ENCODE measurements at places on chromosomes 5 and 9.

GRCh38 chr5:9739135-9739534, 109.0 kb upstream of the TAS2R1 start:
- no peak for DNase-seq

GRCh38 chr5:9691261-9691660, 61.1 kb upstream of the TAS2R1 start:
- DNase-seq, result no peak

DNA sequence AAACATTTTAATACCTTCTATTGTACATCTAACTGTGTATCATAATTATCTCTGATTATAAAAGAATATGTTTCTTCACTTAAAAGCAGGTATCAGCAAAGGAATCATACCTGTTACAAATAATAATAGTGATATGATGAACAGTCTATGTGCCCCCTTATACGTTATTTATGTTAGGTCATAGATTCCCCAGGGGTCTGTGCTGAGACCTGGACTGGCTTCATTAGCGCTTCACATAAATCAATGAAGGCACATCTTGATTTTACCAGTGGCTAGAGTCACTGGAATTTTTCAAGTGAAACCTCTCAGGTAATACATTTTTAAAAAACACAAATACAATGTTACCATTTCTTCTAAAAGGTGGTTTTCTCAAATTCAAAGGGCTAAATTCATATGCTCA, 275.2 kb downstream of the BNC2 start:
- DNase-seq, result no peak

DNA sequence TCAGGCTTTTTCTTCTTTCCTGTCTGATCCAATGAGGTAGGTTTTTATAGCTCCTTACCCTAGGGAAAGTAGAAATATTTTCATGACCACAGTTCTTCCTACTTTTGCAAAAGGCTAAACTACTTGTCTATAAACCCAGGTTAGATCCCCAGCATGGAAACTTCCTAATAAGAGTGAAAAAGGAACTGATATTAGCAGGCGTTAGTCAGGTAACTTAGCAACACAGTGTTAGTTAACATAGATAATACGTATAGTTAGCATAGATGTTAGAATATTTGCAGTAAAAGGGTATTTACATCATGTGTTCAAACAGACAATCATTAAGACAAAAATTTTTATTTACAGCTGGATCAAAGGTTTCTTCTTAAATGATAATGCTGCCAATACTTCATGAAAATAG, 162.9 kb upstream of the DAB2 start:
- DNase-seq, result no peak

DNA sequence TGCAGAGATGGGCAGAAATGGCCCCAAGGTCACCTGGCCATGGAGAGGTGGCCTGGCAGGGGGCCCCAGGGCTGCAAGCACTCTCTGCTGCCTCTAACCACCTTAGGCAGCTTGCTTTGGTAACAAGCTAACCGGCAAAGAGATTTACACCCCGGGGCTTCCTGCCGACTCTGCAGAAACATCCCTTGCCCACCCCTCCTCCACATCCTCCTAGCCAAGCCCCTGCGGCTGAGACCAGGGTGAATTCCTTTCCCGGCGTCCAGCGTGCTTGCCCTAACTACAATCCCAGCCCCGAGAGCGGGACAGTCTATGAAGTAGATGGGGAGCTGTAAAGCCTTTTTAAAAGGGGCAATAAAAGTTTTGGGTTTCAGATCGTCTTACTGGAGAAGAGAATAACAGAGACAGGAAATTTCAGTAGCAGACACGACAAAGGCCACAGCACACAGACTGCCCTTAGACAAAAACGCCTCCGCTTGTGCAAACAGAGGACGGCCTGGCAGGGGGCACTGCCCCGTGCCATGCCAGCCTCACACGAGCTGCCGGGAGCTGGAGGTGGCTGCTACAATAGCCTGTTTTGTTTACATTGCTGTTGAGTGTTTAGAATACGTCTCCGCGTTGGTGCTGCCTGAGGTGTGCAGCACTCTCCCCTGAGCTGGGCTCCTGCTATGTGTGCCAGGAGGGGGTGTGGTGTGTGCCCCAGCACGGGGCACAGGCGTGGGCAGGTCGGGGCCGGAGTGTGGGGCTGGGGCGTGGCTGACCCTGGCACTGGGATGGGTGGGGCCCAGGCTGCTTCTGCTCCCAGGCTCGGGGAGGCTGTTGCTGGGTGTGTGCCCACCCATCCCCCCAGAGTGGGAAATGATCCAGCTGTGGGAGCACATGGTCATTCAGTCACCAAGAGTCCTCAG, 15.3 kb downstream of the MYMK start:
- DNase-seq, result peak; percentile 52

GRCh38 chr5:117431091-117431490, 856.5 kb upstream of the SEMA6A start:
- no peak for DNase-seq

- no peak for DNase-seq
Observed at GRCh38 chr5:155193029-155193428, 179.5 kb downstream of the KIF4B start.

DNA sequence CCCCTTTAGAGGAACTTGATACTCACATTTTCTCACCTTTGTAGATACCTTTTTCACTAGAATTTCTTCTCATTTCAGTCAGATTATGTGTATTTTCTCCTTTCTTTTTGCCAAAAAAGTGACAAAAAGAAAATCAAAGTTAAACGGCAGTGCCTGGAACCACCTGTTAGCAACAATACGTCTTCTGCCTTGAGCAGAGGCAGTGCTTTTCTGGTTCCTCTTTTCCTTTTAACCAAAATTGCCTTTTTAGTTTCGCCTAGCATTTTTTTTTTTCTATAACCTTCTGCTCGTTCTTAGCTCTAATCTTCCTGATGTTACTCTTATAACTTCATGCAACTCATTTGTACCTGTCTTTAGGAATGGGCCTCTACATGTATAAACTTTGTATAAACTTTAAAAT, 26.1 kb downstream of the SMIM32 start:
- no peak for DNase-seq

- no peak for DNase-seq
Observed at GRCh38 chr9:91465420-91465819, 41.8 kb upstream of the NFIL3 start.

GRCh38 chr9:84697509-84698114, 28.1 kb downstream of the NTRK2 start:
- DNase-seq, result peak; percentile 1

DNA sequence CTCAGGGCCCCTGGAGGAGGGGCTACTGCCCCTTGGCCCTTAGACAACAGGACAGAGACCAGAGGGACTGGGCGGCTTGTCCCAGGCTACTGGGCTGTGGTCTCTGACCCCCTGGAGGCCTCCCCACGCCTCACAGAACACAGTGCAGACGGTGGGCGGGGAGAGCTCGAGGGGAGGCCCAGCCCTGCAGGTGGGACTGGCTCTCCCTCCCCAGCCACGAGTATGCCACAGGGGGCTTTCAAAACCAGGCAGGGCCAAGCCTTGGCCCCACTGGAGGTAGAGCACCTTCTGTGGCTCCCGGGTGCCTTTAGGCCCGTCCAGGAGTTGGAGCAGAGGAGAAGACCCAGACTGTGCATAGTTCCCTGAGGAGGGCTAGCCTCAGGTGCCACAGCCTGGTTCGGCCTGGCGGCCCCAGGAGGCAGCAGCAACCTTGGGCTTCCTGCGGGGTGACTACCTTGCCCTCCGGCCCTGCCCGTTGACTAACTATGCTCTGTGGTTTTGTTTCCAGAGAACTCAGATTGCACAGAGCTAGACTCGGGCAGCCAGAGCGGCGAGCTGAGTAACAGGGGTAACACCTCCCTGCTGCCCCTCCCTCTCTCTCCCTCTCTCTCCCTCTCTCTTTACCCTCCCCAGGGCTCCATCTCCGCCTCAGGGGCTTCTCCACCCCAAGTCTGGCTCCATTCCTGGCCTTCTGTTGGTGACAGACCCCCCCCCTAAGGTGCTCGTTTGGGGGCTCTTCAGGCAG, 15.5 kb downstream of the CARD19 start:
- no peak for DNase-seq

DNA sequence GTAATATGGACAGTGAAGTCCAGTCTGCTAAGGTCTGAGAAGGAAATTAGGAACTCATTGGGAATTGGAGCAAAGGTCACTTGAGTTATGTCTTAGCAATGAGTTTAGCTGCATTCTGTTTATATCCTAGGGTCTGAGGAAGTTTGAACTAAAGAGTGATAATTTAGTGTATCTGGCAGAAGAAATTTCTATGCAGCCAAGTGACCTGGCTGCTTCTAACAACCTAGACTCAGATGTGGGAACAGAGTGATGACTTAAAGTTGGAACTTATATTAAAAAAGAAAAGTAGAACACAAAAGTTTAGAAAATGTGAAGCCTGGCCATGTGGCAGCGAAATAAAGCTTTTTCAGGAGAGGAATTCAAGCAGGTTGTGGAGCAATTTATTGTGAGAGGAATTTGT, 106.2 kb downstream of the PRDM9 start:
- no peak for DNase-seq

- no peak for DNase-seq
Observed at GRCh38 chr5:178201927-178202235, 2.5 kb upstream of the HNRNPAB start.

DNA sequence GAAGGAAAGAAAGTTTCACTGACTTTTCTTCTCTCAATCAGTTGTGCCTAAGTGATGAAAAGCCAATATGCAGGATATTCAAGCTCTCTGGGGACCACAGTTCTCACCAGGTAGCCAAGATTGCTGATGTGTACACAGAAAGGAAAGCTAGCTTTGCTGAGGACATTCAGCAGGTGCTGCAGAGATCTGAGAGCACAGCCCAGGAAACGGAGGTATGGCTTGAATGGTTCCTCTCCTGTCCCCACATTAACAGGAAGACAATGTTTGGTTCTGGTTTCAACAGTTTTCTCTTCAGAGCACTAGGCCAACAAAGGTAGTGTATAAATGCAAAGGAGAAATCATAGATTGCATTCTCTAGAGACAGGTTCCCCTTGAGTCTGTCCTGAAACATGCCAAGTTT, 69.6 kb downstream of the PTPDC1 start:
- no peak for DNase-seq

- DNase-seq, result no peak
Observed at GRCh38 chr9:124038239-124038638, 26.7 kb downstream of the LHX2 start.

DNA sequence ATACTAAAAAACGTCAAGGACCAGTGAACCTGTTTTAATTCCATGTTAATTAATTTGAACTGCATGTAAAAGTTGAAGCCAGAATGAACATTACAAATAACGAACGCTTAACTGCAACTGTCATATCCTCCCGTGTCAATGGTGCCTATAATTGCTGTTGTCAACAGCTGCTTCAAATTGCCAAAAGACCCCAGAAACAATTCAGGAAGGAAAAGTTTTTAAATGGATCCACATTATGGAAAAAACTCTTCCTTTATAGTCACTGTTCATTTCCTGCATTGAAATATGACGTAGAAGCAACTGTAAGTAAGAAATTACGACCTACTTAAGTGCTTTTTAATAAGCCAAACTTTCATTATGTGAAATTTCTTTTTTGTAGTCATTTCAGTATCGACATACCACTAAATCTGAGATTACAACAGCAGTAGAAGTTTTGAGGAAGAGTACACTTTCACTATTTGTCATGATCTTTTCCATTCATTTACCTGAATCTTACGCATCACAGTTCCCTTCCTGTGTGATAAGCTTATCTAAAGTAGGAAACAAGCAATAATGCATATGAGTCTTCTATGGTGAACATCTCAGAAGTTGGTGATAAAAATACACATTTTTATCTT, 37.8 kb downstream of the MEF2C start:
- no peak for DNase-seq

GRCh38 chr5:167726642-167727041, 564.8 kb upstream of the WWC1 start:
- no peak for DNase-seq

- no peak for DNase-seq
Observed at GRCh38 chr5:144918371-144918770, 747.7 kb downstream of the KCTD16 start.

DNA sequence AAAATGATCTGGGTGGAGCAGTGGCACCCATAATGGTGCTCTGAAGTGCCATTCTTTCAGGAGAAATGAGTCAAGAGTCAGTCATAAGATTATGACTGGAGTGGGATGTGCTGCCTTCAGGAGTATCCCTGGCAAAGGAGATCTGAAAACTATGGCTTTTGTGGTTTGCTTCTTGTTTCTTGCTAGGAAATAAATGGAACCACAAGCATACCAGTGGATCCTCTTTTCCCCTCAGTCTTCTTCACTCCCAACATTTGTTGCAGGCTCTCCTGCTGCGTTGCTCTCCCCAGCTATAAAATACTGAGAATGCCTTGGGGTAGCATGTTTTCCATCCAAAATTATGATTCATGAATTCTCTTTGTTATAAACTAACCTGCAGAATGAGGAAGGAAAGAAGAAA, 199.1 kb downstream of the NNT start:
- DNase-seq, result no peak

GRCh38 chr9:95607507-95607906, 90.7 kb upstream of the PTCH1 start:
- DNase-seq, result no peak

DNA sequence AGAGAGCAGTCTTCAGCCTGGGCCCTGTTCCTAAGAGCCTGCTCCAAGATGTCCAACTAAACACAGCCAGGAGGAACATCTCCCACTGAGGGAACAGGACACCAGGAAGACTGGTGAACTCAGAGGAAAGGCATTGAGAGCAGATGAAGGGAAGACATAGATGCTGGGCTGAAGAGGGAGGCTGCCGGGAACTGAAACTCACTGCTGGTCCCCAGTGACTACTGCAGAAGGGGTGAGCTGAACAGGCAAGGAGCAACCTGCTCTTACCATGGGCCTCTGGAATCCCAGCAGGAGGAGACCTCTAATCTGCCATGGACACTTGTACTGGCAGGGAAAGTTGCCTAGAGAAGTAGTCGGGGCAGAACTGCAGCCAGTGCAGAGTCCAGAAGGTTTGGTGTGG, 95.7 kb downstream of the TRPM3 start:
- DNase-seq, result no peak

DNA sequence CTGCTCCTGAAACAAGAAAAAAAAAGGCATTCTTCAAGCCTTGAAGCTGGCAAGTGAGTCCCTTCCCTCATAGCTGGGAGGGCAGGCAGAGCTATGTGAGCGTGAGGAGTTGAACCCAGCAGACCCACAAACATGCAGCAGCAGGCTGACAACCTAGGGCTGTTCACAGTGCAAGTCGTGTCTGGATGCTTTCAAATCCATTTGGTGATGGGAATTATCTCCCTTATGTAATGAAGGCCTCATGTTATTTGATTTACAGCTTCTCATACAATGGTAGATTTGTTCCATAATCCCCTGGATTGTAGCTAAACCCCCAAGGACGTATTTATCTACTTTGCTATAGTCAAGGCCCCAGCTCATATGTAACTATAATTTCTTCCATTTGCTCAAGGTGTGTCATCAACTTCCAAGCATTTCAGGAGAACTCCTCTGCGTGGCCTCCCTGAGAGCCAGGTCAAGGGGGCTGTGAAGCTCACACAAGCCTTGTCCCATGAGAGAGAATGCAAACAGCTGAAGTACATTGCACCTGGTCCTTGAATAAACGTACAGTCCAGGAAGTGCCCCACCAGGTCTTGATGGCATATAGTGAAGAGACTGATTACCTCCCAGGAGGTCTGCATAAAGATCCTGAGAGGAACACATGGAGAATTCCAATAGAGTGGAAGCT, 124.8 kb upstream of the SLC1A3 start:
- no peak for DNase-seq
